ENCODE measurements at places on chromosomes 1 and 21.

- no peak for DNase-seq
These were observed 2.7 kb downstream of the TNFRSF14 start for GRCh38 chr1:2558861-2559260.

GRCh38 chr1:86703696-86704457, 499 bp upstream of the SH3GLB1 start:
- DNase-seq: no peak

DNA sequence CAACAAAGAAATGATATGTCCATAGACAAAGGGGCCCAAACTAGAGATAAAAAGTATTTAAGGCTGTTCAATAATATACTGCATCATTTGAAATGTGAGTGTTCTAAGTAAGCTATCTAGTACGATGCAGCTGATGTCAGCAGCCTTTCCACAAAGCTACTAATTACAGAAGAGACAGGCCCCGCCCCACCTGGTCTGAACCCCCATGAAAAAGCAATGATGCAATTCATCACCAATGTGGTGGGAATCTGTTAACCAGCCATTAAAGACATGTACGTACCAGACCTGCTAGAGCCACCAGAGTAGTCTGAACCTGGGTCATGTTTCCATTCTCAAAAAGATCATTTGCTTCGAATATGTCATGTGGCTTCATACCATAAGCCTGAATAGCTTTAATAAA, 25.1 kb downstream of the CNN3 start:
- DNase-seq: no peak

- no peak for DNase-seq
These were observed 594 bp downstream of the GLMN start for GRCh38 chr1:92298213-92298572.
